ENCODE measurements at places on chromosomes 2 and 18.

DNA sequence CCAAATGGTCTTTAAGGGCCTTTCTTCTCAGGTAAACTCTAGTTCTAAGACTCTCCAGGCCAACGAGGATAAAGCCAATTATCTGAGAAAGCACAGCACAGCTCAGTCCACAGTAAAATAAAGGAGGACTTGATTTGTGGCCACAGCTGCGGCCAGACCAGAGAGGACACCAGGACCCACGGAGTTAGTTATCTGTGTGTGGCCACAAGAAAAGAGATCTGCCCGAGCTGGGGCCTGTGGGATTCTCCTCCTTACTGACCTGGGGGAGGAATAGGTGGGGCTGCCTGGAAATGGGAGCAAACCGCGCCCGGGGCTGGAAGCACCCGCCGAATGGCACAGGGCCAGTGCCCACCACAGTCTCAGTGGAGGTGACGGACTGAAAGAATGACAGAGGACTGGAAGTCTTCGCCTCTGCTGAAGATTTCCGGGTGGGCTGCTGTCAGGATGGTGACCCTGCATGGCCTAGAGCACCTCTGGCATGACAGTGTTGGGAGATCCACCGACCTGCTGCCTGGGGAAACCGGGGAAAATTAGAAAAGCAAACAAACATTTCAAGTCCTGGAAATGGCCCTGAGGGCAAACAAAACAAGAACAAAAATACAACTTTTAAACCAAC lies 13.3 kb downstream of the PROC start:
- DNase-seq, result no peak

- DNase-seq, result no peak
Measured at GRCh38 chr2:28128281-28128950, 237.9 kb downstream of the BABAM2 start.

DNA sequence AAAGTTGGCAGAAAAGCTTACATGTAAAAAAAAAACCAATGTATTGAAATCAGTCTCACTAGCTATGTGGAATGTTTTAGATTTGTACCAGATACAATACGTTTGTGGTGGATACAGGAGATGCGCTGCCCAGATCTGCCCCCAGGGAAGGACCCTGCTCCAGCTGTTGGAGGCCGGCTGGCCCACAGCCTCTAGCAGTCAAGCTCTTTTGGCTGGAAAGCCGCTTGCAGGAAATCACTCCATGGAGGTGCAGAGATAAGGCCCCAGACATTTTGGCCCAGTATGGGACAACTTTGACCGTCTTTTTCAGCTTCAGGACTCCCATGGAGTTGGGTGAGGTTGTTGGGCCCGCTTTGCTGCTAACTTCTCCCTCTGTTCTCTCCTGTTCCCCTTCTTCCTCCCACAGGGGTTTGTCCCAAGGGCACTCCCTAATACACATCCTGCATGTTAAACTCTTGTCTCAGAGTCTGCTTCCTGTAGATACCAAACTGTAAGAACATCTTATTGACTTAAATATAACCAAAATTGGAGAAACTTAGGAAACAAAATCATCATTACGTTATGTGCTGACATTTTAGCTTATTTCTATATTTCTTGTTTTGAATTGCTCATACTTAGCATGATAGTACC lies 1.7 kb upstream of the QPCT start:
- DNase-seq, result no peak

GRCh38 chr18:76750917-76751890 lies 71.2 kb upstream of the ZNF236 start:
- DNase-seq, result no peak

DNA sequence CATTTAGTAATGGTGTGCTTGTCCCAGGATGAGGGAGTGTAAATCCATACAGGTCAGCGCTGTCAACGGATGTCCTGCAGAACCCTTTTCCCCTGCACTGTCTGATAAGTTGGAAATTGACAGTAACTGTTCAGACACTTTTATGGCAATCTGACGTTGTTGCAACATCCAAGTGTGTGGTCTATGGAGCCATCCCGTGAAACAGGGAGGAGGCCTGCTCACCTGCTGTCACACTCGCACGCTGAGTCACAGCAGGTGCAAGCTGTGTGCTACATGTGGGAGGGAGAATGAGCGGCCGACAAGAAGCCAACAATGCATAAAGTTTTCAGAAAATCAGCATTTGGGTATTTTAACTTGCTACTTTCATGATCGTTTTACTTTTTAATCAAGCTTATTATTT lies 43.7 kb upstream of the RMDN2 start:
- DNase-seq, result no peak

- no peak for DNase-seq
Measured at GRCh38 chr2:209696836-209697711, 74.6 kb upstream of the UNC80 start.

DNA sequence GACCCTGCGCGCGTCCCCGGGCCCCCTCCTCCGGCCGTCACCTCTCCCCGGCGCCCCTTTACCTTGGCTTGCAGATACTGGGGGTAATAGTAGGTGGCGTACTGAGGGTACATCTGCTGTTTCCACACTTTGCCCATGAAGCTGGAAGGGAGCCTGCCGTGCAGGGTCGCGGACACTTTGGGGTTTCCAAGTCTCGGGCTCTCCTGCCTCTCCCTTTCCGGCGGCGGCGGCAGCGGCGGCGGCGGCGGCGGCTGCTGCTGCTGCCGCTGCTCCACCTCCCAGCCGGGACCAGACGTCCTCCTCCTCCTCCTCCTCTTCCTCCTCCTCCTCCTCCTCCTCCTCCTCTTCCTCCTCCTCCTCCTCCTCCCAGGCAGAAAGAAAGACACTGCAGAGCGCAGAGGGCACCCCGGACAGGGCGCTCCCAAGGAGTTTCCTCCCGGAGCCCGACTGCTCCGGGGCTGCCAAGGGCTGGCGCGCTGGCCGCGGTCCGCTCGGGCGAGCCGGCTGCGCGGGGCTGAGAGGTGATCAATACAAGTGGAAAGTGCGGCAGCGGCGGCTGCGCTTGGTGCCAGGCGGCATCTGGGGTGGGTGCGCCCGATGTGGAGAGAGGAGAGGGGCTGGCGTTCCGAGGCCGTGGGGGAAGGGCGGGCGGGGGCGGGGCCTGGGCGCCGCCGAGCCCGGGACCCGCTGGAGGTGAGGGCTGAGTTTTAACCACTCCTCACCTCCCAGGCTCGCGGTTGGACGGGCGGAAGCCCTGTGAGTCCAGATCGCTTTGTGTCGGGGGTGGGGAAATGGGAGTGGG lies at the start of gene RBMS1:
Gene RBMS1, minus strand, starts transcription at position 581 of the 802 bp plus-strand sequence. Its CDS starts 444 bp downstream, at position 137.
- DNase-seq, result peak; percentile 2
